ENCODE measurements at places on chromosomes 13 and 19.

- no peak for DNase-seq
Measured at GRCh38 chr19:8210421-8211101, 1.4 kb downstream of the CERS4 start.

- no peak for DNase-seq
Measured at GRCh38 chr19:30123119-30123518, 181.1 kb downstream of the URI1 start.

- DNase-seq: peak; percentile 25
Measured at GRCh38 chr13:21458451-21458812, 671 bp downstream of the ZDHHC20 start.

DNA sequence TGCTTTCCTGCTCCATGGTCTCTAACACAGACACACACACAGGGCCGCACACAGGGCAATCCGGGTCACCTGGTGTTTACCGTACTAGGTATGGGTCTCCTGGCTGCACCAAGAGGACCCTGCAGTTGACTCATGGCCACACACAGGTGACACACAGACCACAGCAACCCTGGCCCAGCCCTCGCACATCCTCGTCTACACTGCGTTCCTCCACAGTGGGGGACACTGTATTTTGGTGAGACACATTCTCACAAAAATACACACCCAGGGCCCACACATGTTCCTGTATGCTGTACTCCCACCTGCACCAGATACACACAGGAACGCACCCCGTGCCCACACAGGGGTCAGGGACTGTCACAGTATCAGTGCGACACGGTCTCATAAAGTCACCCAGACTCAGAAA is 12.8 kb downstream of the PDE4A start:
- DNase-seq: no peak

- no peak for DNase-seq
Measured at GRCh38 chr19:55467236-55468053, 2.9 kb upstream of the C19orf85 start.

DNA sequence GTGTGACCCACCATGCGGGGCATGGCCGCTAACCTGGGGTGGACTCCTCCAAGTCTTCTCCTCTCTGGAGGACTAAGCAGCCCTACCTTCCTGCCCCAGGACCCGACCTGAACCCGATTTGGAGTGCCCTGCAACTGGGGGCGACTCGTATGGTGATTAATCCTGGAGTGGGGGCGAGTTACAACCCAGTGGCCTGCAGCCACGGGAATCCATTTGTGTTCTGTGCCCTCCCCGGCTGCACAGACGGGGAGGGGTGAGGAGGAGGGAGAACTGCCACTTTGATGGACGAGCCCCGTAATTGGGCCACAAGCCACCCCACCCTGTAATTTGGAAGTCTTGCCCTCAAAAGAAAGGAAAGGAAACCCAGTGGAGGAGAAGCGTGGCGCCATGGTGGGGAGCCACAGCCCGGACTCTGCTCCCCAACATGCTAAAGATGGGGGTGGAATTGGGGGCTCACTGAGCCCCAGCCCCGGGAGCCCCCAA is 18.0 kb downstream of the PRR36 start:
- DNase-seq: no peak
